ENCODE measurements at places on chromosomes 1 and 21.

DNA sequence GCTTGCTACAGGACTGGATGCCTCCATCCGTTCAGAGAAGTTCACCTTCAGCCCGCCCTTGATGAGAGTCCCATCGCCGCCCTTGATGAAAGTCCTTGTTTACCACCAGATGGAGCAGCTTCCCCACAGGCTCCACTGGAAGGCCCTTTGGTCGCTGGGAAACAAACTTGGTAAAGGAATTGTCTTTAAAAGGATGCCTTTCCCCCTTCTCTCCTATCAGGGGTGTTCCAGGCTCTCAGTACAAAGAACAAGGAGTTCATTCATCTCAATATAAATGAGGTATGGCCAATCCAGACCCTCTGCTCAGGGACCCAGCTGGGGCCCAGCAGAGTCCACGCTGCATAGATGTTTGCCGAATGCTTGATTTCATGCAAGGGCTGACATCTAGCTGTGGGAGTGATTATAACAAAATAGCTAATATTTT, 50.8 kb downstream of the CAPN9 start:
- DNase-seq = no peak

DNA sequence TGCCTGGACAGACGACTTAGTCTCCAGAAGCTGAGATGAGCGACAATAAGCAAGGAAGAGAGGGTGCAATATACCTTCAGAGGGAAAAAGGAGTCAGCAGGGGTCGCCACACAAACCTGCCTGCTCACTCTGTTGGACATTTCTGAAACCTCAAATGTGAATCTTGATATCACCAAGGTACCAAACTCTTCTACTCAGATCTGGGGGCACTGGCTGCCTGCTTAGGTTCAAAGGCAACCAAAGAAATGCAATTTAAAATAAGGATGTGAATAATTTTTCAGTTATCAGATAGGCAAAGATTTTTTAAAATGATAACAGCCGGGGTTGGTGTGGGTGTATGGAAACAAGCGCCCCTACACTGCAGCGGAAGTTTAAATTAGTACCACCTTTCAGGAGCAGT, 164.2 kb downstream of the HIVEP3 start:
- DNase-seq = no peak

DNA sequence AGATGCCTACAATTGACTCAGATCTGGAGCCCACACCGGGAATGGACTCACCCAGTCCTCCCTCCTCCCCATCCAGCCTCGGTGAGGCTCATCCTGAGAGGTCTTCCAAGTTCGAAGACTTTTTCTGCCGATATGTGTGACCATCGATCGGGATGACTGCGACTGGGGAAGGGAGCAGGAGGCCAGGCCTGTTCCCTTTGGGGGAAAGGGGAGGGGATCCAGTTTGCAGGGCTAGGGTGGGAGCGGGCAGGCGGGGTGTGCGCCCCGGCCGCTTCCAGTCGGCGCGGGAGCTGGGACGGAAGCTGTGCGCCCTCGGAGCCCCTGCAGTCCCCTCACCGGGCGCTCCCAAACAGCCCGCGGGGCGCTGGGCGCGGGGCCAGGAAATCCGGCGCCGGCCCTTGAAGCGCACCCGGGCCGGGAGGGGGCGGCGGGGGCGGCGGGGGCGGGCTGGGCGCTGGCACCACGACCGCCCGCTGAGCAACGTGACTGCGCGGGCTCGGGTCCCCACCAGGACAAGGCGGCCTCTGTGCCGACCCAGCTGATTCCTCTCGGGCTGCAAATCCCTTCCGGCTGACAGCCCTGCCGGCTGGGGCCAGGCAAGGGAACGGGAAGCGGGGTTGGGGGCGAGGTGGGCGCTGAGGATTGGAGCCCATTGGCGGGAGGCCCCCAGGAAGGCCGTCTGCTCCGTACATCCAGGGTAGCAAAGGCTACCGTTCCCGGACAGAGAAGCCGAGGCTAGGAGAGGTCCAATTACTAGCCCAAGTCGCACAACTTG, 103.9 kb downstream of the EBNA1BP2 start:
- DNase-seq = no peak

- DNase-seq = no peak
These were observed 37.7 kb downstream of the IGFN1 start for GRCh38 chr1:201228011-201228983.

GRCh38 chr21:21750124-21750825, 752.1 kb downstream of the NCAM2 start:
- DNase-seq = no peak

GRCh38 chr1:244395965-244396364, 55.7 kb downstream of the ADSS2 start:
- DNase-seq = no peak

DNA sequence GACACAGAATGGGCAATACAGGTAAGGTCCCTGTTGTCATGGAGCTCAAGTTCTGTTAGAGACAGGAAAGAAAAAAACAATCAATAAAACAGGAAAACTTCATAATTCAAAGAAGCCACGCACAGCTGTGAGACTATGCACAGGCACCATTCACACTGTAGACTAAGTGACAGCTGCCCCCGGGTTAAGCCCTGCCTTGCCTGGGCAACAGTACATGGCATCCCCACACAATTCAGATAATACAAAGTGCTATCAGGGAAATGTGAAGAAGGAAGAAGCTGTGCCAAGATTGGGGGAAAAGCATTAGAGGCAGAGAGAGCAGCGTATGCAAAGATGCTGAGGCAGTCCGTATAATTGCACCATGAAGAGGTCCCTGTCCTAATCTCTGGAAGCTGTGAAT, 9.0 kb upstream of the KCNE2 start:
- no peak for DNase-seq

GRCh38 chr1:111221276-111221632, 6.3 kb upstream of the CHI3L2 start:
- no peak for DNase-seq

- no peak for DNase-seq
These were observed 234.6 kb upstream of the IRF2BP2 start for GRCh38 chr1:234844479-234845031.

- DNase-seq = no peak
These were observed 142.8 kb upstream of the ARHGEF16 start for GRCh38 chr1:3311711-3312110.

GRCh38 chr1:244362476-244362875, 89.2 kb downstream of the ADSS2 start:
- DNase-seq = no peak

GRCh38 chr21:16376673-16377072, 646.9 kb downstream of the USP25 start:
- DNase-seq = no peak

All from NCI-H187 (cell line).